ENCODE measurements at places on chromosomes 4 and X.

GRCh38 chr4:109155084-109155483 lies 147.4 kb downstream of the COL25A1 start:
- DNase-seq, result no peak

DNA sequence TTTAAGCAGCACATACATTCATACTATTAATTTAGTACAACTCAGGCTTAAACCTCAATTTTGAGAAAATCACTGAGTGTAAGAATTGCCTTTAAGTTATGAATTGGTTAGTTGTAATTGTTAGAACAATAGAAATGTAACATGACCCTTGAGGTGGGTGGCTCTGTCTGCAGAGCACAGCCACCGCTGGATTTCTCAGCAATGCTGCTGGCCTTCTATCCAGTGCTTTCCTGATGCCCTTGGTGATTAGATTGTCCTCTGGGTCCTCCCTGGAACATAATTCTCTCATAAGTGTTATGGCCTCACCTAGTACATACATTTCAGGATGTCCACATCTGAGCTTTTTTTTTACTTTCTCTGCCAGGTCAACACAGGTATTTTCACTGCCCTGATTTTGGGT lies 213.2 kb downstream of the SLC7A11 start:
- DNase-seq, result no peak

DNA sequence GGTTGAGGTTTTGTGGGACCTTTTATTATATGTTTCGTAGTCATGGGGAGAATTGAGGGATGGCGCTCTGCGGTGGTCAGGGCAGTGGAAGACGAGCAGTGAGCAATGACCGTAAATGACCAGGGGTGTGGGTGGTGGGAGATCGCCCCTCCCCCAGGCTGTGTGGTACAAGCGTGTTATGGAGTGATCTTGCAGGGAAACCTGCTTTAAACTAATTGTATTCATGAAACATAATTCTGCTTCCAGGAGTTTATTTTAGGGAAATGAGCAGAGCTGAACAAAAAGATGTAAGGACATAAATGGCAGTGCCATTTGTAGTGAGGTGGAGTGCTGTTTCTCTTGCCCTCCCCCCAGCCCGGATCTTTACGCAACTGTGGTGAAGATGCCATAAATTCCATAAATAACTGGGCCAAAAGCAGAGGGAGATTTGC lies 20.2 kb downstream of the GYG2 start:
- no peak for DNase-seq

GRCh38 chr4:179867300-179867878 lies 2375.8 kb upstream of the TENM3 start:
- no peak for DNase-seq

- no peak for DNase-seq
Measured at GRCh38 chr4:169114341-169114974, 104.4 kb upstream of the CBR4 start.

Data from activated gamma-delta T cell treated with Interleukin-2 at 50 U/mL for 16 hours (primary cell).